CD4-positive, alpha-beta T cell treated with Interleukin-17A for 1 hour (primary cell): ENCODE measurements at places on chromosomes 11 and 22.

- no peak for DNase-seq
These were observed 104.2 kb upstream of the DRD2 start for GRCh38 chr11:113579292-113579940.

DNA sequence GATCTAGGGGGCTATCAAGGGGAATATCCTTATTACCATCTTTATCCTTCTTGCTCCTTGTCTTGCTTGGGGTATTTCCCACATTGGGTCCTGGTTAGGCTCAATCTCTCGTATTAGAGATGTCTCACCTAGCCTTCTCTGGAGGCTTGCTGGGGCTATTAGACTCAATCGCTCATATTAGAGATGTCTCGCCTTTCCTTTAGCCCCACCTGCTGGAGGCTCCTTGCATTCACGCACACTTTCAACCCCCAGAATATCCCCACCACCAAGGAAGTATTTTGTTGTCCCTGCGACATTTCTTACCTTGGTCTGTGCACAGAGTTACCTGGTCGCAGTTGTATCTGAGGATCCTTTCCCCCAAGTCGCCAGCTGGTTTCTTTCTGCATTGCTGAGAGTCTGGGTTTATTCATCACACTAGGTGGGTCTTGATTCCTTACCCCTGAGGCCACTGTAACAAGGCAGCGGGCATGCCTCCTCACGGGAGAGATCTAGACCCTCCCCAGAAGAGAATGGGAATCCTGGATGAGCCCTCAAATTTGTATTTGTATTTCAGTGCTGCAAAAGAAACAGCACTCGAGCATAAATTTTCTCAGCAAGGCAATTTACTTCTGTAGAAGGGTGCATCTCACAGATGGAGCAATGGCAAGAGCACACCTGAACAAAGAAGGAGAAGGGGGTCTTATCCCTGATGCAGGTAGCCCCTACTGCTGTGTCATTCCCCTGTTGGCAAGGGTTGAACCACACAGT, 15.9 kb upstream of the HYLS1 start:
- DNase-seq, result peak; percentile 28

DNA sequence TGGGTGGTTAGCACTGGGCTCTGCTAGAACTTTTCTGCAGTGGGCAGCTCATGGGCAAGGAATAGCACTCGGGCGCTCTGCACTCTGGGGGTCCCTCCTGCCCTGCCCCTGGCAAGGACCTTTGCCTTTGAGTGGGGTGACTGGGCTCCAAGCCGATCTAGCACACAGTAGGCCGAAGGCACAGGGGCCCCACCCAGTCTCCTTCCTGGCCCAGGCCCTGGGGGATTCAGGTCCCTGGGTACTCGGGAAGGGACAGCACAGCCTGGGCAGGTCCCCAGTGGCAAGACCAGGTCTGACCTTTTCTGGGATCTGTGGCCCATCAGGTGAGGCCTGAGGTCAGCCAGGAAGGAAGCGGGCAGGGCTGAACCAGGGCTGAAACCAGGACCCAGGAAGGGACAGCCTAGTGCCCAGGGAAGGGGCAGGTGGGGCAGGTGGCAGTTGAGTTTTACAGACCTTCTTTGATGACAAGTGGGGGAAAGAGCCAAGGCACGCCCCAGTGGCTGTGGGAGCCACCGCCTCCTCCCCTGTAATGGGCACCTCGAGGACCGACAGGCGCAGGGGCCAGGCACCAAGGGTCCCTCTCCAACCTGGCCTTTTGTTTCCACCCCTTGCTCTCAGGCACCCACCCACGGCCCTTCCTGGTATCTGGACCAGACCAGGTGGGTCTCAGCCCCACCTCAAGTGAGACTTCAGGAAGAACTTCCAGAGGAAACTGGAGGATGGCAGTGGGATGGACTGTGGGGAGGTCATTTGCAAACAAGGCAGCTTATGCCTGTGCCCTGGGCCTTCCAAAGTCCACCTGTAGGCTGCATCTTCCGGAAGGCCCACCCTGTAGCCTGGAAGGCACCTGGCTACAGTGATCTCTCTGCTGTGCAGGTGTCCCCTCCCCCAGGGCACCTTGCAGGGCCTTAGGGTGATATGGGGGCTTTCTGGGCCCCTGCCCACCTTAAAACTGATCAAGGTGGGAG, 883 bp upstream of the AIFM3 start:
- DNase-seq, result no peak

DNA sequence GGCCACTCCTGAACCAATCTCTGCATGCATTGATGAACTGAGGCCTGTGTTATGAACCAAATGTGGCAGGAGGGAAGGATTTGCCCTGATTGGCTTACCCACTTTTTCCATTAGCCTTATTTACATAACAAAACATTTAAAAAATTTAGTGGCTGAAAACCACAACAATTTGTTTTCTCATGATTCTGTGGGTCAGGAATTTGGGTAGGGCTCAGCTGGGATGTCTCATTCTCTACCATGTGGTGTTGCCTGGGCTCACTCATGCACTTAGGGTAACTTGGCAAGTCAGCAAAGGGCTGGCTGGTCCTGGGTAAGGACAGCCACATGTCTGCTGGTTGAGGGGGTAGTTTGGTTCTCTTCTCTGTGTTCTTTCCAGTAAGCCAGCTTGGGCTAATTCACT, 35.1 kb upstream of the CYP2R1 start:
- DNase-seq, result no peak

DNA sequence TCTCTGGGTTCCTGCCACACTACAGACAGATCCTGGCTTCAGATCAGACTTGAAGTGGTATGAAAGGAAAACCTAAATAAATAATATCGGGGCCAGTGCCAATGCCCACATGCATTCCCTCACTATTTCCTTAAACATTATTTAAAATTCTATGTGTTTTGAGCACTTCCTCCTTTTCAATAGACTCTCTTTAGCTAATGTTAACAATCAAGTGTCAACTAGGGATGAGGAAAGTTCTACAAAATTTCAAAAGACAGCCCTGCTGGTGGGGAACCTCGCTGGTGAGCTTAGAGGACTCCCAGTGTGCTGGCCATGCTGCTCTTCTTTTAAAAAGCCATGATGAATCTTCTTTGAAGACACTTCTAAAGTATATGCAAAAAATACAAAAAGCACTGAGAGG, 87.5 kb downstream of the ENTHD1 start:
- no peak for DNase-seq

DNA sequence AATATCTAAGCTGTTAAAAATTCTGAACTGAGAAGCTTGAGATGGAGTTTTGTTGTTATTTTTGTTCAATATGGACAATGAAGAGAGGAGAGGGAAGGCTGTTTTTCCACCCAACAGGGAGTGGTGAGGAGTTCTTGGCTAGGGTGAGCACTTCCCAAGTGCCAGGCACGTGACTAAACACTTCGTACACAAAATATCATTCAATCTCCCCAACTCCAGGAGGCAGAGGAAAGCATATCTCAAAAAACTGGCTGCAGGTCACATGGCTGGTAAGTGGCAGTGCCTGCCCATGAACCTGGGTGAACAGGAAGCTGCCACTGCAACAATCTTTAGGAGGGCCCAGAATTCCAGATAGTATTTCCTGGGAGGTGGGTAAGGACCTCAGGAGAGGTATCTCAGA, 11.6 kb downstream of the ELF5 start:
- no peak for DNase-seq

- DNase-seq, result no peak
These were observed 7.8 kb downstream of the STK33 start for GRCh38 chr11:8586184-8586583.

DNA sequence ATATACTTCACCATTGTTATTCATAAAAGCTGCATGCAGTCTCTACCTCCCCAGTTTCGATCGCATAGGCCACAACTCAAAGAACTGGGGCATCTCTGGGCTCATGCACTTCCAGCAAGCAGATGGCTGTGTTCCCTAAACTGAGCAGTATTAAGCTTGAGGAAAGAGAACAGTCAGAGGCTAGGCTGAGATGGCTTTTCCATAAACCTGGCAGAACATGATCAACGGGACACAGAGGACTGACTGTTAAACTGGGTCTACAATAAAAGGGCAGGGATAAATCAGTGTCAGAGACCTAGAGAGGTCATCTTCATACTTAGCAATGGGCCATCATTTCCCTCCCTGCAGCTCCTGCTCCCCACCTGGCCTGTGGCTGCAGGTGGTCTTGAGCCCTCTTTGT, 171.0 kb upstream of the NECTIN1 start:
- no peak for DNase-seq

DNA sequence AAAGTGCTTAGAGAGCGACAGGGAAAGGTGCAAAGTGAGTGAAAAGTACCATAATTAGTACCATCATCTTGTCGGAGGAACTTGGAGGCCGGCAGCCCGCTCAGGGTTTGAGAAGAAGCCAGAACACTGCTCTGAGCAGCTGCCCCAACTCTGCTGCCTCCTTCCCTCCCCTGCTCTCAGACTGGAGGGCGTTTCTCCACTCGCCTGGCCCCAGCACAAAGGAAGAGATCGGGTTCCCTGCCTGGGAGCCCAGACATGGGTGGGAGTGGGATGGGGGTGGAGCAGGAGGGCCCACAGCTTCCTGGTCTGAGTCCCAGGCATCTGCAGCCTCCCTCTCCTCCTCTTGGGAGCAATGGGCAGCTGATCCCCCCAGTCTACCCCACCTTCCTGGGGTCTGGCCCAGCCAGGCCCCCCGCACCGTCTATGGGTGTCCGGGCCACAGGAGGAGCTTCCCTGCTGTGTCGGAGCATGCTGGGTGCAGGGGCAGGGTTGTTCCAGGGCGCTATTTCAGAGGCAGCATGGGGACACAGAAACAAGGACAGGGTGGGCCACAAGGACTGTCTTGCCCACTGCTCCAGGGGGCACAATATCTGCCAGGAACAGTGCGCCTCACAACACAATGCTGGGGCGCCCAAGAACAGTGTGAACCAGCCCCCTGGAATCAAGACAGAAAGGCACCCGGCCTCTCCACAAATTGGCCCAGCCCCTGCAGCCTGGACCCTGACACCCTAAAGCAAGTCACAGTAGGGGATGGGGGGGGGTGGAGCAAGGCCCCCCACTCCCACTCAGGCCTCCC, 4.8 kb downstream of the LIF start:
- DNase-seq, result no peak

DNA sequence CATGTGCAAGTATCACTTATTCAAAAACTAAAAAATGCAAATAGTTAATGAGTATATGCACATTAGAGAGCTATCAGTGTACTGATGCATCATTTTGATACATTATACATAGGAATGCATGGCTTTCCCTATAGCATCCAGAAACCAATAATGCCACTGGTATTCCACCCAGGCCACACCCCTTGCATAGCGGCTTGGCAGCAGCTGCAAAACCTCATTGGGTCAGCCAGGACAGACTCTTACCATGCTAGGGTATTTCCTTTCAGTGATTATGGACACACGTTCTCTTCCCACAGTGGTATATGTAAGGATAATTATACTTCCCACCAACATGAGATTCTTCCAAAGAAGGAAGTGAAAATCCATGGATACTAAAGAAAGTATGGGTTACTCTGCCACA, 145.9 kb upstream of the PITPNB start:
- no peak for DNase-seq

GRCh38 chr22:25452116-25452700, 112.3 kb upstream of the GRK3 start:
- DNase-seq, result no peak

DNA sequence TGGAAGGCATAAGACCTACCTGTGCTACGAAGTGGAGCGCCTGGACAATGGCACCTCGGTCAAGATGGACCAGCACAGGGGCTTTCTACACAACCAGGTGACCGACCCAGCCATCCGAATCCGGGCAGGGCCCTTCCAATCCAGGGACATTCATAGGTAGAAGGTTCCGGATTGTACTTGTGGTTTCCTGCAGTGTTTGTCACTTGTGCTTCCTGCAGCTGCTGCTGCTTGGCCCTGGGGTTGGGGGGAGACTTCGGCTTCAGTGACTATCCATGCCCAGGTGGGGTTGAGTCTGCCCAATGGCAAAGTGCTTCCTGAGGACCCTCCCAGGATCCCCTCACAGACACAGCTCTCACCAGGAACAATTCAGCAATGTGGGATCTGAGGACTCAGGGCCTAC, 2.2 kb downstream of the APOBEC3A start:
- no peak for DNase-seq

- no peak for DNase-seq
These were observed 205.0 kb downstream of the FAM76B start for GRCh38 chr11:95584589-95584988.

- DNase-seq, result no peak
These were observed 80.7 kb downstream of the GGT1 start for GRCh38 chr22:24683691-24684090.

DNA sequence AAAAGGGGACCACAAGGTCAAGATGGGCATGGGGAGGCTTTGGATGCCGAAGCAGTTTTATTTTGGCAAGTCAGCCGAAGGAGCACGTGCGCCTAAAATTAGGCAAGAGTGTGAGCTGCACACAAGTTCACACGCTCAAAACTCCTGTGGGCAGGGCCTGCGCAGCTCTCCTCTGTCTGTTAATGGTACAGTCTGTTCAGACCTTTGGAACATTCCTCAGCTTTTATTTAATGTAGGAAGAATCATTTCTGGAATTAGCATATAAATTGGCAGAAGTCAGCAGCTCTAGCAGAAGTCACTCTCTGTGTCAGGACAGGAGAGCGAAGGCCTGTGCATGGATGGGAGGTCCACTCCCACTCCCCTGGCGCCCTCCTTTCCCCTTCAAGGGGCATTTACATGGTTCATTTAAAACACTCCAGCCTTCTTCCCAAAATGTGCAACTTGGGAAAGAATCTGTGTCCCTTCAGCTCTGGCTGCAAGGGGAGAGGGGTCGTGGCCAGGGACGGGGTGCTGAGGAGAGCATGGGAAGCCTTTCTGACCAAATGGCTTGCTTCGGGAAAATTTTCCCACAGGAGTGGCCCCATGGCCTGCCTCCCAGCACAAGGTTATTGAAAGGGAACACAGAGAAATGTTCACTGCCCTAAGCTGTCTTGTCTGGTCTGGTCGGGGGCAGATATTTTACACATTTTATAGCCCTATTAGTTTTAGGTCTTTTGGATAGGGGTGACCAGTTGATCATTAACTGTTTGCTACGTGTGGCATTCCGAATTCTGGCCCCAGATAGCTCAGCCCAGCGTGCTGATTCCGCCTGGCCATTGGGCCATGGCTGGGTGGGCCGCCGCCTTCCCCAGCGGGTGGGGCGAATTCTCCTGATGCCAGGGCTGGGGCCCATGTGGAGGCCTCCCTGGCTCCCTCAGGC, 43.9 kb upstream of the SMIM38 start:
- DNase-seq, result no peak

- no peak for DNase-seq
These were observed 59.9 kb downstream of the BBOX1 start for GRCh38 chr11:27100534-27100933.

- no peak for DNase-seq
These were observed 17.4 kb downstream of the LIMK2 start for GRCh38 chr22:31229402-31230079.

- DNase-seq, result peak; percentile 38
These were observed 49.3 kb downstream of the AHNAK start for GRCh38 chr11:62497132-62497801.

- DNase-seq, result peak; percentile 70
These were observed 119.7 kb downstream of the ETS1 start for GRCh38 chr11:128467610-128468041.
